ENCODE measurements at places on chromosomes 1 and 21.

DNA sequence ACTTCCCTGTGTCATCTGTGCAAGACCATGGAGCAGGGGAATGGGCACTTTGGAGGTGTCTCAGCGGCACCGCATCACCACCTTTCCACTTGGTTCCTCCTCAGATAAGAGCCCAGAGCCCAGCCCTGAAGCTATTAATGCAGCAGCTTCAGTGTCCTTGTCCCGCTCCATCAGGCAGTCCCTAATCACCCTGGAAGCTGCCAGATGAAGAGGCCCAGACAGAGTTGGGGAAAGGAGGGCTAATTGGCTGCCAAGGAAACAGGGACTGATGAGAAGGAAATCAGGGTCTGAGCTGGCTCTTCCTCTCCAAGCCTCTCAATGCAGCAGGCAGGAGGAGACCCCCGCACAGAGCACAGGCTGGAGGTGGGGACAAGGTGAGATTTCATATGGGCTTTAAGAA is 83.1 kb upstream of the KLHDC7A start:
- DNase-seq, result no peak

DNA sequence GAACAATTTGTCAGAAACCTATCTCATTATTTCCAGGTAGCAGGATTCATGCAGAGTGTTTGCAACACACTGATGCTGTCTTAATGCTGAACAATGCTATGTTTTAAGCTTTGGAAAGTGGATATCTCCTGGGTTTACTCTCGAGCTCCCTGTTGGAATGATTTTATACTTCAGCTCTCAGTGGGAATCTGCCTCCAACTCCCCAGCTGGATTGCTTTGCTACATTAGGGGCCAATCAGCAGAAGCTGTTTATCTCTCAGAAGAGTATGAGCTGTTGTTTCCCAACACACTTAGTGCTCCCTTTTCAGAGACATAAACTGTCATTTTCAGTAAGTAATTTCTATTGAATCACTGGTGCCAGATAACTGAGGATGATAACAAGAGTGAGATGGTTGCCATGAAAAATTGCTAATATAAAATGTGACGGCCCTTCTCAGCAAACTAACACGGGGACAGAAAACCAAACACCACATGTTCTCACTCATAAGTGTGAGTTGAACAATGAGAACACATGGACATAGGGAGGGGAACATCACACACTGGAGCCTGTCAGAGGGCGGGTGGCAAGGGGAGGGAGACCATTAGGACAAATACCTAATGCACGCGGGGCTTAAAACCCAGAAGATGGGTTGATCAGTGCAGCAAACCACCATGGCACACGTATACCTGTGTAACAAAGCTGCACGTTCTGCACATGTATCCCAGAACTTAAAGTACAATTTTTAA is 265.9 kb upstream of the RUNX1 start:
- no peak for DNase-seq

DNA sequence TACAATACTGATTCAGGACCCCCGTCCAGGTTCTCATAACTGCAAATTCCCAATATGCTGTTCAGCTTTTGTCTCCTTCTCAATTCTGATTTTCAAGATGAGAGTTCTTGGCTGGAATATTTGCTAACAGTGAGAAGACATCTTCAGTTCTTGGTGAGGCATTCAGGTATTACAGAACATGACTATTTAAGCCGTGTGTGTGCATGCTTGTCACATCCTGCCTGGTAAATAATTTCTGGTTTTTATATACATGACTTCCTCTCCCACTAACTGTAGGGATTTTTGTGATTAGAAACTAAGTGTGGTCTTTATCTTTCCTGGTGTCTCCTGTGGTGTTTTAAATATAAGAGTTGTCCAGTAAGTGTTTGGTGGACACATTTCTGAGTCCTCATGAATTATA is 10.2 kb upstream of the SLC19A2 start:
- DNase-seq, result no peak

DNA sequence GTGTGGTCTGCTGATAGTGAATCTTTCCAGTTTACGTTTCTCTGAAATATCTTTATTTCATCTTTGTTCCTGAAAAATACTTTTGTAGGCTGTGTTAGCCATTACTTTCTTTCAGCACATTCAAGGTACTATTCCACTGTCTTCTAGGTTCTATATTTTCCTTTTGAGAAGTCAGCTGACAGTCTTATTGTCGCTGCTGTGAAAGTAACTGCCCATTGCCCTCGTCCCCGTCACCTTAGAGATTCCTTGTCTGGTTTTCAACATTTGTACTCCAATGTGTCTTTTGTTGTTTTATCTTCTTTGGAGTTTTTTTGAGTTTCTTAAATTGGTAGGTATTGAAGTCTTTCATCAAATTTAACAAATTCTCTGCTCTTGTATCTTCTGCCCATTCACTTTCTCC is 19.8 kb upstream of the MX2 start:
- no peak for DNase-seq

DNA sequence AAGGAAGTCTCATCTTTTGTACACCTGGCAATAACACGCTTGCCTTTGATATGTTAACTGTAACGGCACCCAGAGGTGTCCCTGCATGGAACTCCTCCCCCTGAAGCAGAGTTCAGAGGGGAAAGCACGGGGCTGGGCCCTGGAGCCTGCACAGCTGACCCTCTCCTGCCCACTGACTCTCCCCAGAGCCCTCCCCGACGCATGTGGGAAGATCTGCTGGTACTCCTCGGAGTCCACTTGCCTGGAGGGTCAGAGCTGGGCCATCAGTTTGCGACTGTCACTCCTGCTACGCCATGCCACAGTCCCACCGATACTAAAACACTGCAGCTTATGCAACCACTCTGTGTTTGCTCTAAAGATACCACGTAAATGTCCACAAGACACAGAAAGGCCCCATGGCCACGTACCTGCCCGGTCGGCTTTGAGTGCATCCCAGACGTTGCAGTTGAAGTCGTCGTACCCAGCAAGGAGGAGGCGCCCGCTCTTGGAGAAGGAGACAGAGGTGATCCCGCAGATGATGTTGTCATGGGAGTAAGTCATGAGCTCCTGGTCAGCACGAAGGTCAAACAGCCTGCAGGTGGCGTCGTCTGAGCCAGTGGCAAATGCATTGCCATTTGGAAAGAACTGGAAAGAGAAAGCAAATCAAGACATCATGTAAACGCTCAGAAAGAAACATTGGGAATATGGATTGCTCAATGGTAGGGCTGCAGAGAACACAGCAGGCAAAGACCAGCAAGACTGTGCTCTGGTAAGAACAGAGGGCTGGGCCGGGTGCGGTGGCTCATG is 10.6 kb upstream of the NADK start:
- no peak for DNase-seq

DNA sequence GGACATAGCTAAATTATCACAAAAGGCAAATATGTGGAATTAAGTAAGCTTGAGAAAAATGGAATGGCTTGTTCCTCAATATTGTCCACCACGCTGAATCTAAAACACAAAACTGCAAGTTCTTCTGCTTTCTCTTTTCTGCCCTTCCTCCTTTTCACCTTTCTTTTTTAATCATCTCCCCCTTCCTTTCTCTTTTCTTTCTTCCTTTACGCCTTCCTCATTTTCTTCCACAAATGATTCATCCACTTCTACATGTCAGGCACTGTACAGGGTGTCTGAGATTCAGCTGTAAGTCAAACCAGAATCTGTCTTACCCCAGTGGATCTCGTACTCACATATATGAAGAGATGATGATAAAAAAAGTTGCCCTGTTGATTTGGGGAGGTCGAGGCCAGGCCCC is 1182.5 kb downstream of the MRPL39 start:
- no peak for DNase-seq

GRCh38 chr1:161200992-161201835 is 953 bp upstream of the NDUFS2 start:
- no peak for DNase-seq
